NCI-H460 (cell line): ENCODE measurements at places on chromosomes 16 and 17. TPM values are rescaled to one million over a fixed set of nuclear protein-coding genes. Genes with fewer than 3 reads are reported as not detected.

The GRAPL gene
- total RNA-seq: not detected in 2 replicates

The CCL4 gene
- not detected in 2 replicates for total RNA-seq

The MFSD6L gene
- not detected in 2 replicates for total RNA-seq

The KRTAP3-1 gene
- not detected in 2 replicates for total RNA-seq

The KRTAP3-2 gene
- not detected in 2 replicates for total RNA-seq

The PYDC1 gene
- not detected in 2 replicates for total RNA-seq

The JPH3 gene
- 0.67 and 0.72 TPM in 2 replicates for total RNA-seq

The AGRP gene
- total RNA-seq: not detected in 2 replicates

The KRT39 gene
- not detected in 2 replicates for total RNA-seq

The GNG13 gene
- not detected in 2 replicates for total RNA-seq

The ITGAL gene
- total RNA-seq: not detected in 2 replicates

- no peak for DNase-seq
Observed at GRCh38 chr17:16282522-16282921, 65.5 kb downstream of the PIGL start.

DNA sequence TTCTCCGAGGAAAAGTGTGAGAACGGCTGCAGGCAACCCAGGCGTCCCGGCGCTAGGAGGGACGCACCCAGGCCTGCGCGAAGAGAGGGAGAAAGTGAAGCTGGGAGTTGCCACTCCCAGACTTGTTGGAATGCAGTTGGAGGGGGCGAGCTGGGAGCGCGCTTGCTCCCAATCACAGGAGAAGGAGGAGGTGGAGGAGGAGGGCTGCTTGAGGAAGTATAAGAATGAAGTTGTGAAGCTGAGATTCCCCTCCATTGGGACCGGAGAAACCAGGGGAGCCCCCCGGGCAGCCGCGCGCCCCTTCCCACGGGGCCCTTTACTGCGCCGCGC is at the start of gene ERBB2:
ERBB2 (plus strand) TSS at position 247 of the 330 bp plus-strand sequence. CDS start 175 bp downstream, outside the sequence.
- peak; percentile 59 for DNase-seq

GRCh38 chr16:67105881-67106280 is 3.9 kb upstream of the PHAF1 start:
- DNase-seq: no peak

- DNase-seq: no peak
Observed at GRCh38 chr17:36928471-36929345, 8.6 kb upstream of the LHX1 start.

GRCh38 chr17:78868391-78868790 is 27.8 kb upstream of the USP36 start:
- DNase-seq: no peak

GRCh38 chr17:47615766-47616424 is 33.8 kb upstream of the KPNB1 start:
- DNase-seq: peak; percentile 55

DNA sequence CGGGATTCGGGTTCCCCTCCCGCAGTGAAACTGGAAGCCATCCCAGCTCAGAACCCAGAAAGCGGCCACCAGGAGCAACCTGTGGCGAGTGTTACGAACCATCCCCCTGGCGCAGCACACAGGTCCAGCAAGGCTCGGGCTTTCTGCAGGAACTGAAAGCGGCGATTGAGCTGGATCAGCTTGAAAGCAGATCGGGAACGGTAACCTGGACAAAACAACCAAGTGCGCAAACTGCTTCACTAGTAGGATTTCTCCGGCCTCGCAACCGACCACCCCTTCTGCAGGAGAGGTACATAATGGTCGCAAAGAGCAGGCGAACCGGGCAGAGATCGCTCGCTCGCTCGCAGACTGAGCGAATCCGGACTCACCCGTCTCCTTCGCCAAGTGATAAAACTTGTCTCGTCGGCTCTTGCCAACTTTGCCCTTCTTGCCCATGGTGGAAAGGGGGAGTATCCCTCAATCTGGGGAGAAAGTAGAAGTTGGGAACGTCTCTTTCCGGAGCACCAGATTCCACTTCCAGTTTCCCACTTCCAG is 696 bp upstream of the PSMC5 start:
- no peak for DNase-seq

DNA sequence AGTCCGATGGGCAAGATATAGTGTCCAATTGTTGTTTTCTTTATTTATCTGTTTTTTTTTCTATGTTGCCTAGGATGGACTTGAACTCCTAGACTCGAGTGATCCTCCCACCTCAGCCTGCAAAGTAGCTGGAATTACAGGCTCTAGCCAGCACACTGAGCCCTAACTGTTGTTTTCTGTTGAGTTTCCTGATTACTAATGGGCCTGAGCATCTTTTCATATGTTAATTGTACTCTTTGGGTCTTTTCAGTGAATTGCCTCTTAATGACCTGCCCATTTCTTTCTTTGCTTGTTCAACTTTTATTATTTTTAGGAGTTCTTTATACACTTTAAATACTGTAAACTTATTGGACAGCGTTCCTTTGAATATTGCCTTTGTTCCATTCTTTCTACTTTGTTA is 213.0 kb downstream of the HS3ST3B1 start:
- DNase-seq: no peak

GRCh38 chr16:11384184-11384955 is 39.1 kb downstream of the RMI2 start:
- DNase-seq: no peak

GRCh38 chr16:10013364-10013763 is 168.9 kb downstream of the GRIN2A start:
- DNase-seq: no peak

GRCh38 chr16:81273223-81273950 is 34.9 kb downstream of the BCO1 start:
- DNase-seq: no peak

DNA sequence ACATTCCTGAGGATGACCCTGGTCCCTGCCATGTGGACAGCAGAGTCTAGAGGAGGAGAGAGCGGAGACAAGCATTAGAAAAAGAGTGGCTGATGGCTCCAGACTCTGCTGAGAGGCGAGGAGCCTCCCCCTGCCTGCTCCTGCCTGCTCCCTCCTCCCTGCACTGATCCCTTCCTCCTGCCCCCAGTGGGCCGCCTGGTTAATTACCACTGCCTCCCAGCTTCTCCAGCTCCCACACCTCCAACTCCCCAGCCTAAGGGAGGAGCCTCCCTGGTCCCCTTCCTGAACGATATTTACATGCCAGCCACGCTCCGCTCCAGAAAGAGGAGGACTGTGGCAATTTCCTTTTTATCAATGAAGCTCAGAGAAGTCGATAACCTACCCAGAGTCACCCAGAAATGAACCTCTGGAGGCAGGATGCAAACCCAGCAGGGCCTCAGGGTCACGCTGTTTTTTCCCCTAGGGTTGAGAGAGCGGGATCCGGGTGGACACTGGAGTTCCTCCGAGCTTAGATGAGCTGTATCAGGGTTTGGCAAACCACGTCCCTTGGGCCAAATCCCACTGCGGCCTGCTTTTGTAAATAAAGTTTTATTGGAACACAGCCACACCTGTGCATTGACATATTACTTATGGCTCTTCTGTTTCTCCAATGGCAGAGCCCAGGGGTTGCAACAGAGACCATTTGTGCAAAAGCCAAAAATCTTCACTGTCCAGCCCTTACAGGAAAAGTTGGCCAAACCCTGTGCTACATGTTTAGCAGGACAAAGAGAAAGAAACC is 27.1 kb upstream of the JPH3 start:
- no peak for DNase-seq

- no peak for DNase-seq
Observed at GRCh38 chr17:42804918-42805367, 6.3 kb downstream of the CNTD1 start.

DNA sequence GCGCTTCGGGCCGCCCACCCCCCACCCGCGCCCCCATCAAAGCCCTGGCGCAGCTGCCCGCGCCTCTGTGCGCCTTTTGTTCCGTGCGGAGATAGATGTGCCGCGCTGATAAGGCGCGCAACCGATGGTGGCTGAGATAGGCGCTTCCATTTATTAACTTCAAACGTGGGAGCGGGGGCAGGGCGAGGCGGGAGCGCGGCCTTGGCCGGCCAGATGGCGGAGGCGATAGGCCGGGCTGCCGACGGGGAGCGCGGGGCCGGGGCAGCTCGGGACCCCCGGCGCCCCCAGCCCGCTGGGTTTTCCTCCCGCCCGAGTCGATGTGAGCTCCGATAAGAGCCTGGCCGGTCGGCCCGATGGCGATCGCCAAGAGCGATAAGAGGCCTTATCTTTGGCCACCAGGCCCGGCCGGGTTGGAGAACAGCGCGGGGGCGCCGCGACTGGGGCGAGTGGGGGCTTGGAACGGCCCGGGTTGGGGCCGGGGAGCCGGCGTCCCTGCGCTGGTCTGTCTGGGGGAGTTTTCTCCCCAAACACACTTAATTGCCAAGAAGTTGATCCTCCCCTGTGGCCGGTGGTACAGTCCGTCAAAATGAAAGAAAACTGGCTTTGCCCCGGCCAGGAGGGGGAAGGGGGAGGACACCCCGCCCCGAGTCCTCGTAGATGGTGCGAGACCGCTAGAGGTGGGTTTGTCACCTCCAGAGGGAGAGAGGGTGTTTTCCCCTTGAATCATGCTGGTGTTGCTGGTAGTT is 2.7 kb downstream of the ZFPM1 start:
- DNase-seq: no peak

DNA sequence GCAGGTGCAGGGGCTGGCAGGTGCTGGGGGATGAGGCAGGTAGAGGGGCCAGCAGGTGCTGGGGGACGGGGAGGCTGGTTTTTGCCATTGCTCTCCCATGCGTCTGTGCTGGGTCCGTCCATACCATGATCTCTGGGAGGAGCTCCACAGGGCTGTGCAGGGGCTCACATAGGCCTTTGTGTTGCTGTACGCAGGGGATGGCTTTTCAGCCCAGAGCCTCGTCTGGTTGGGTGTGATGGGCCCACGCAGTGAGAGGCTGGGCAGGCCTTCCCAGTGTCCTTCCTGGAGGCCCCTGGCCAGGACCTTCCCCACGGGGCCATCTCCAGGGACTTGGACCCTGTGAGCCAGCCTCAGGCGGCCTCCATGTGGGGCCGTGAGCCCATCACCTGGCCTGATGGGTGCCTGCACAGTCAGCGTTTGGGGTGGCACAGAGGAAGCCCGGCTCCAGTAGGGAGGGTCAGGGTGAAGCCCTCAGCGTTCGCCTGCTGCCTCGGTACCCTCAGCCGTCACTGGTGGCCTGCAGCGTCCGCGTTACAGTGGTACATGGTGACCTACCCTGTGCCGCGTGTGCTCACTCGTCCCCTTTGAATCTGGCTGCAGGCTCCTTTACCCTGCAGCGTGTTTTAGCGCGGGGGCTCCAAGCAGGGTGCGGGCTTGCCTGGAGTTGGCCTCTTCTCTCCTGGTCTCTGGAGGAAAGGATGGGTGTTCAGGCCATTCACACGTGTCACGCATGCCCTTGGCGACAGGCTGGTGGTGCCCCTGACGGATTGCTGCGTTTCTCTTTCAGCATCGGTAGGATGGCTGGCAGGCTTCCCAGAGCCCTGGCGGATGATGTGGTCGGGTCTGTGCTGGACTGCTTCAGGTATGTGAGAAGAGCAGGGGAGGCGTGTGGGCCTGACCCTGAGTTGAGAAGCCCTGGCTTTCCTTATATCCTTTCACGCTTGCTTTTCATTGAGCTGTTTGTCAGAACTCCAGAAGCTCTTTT is 30.6 kb downstream of the ZNF750 start:
- DNase-seq: no peak
